T-helper 9 cell (primary cell): ENCODE measurements at places on chromosomes 16 and 17.

- no peak for DNase-seq
Observed at GRCh38 chr17:45263477-45263860, 1.6 kb upstream of the SPATA32 start.

DNA sequence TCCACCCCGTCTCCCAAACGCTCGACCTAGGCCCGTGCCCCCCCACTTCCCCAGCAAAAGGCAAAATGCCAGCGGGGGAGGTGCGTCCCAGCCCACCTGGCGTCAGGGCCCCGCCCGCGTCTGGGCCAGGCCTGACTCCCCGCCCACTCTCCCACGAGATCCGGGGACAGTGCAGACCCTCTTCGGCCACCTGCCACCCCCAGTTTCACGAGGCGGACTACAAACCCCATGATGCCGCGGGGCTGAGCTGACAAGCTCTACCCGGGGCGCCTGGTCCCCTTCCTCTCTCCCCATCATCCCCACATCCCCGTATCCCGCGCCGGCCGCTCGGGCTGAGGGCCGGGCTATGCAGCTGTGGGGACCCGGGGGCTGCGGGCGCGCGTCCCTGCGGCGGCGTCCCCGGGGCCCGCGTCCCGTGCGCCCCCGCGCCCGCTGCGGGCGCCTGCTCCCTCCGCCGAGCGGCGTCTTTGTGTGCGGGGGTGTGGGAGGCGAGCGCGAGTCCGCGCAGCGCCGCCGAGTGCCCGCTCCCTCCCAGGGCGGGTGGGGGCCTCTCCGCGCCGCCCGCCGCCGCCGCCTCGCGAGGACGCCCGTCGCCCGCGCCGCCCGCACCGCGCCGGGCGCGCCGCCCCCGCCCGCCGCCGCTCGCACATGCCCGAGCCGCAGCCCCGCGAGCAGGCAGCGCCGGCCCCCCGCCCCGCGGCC lies at the start of gene ANKRD13B:
ANKRD13B (plus strand) TSS at position 283 of the 702 bp plus-strand sequence. CDS start 490 bp downstream, outside the sequence.
- DNase-seq, result no peak

- DNase-seq, result no peak
Observed at GRCh38 chr17:42135664-42136653, 13.4 kb downstream of the HSPB9 start.

DNA sequence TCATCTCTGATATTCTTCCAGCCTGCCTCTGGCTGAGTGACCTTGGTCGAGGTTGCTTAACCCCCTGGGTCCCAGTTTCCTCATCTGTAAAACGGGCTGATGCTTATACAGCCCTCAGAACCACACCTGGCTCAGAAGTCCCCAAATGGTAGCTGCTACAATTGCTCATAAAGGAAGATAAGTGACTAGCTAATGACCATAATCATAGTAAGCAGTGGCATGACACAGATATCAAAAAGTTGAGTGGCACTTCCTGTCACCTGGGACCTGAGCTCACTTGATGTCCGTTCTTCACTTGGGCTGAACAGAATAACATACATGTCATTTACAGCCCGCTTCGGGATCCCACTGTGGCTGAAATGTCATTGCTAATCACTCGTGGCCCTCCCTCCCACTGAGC lies 1.8 kb downstream of the MGRN1 start:
- DNase-seq, result no peak

- DNase-seq, result no peak
Observed at GRCh38 chr16:72856797-72857196, 191.1 kb downstream of the ZFHX3 start.

DNA sequence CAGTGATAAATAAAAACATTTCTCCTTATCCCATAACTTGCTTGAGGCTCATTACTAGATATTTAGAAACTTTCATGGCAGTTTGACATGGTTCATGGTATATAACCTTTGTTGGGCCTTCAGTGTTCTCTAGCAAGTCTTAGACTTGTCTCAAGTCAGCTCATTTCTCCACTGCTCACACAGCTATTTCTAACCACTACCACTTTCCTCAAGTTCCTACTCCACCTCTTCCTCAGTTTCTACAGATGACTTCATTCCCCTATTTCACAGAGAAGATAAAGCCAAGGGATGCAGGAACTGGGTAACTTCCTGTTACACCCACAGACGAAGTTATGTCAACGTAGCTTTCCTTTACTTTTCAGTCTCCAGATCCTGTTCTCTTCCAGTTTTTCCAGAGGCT lies 23.2 kb downstream of the NLK start:
- DNase-seq, result no peak

- DNase-seq, result no peak
Observed at GRCh38 chr17:4093456-4093855, 49.4 kb downstream of the ZZEF1 start.

DNA sequence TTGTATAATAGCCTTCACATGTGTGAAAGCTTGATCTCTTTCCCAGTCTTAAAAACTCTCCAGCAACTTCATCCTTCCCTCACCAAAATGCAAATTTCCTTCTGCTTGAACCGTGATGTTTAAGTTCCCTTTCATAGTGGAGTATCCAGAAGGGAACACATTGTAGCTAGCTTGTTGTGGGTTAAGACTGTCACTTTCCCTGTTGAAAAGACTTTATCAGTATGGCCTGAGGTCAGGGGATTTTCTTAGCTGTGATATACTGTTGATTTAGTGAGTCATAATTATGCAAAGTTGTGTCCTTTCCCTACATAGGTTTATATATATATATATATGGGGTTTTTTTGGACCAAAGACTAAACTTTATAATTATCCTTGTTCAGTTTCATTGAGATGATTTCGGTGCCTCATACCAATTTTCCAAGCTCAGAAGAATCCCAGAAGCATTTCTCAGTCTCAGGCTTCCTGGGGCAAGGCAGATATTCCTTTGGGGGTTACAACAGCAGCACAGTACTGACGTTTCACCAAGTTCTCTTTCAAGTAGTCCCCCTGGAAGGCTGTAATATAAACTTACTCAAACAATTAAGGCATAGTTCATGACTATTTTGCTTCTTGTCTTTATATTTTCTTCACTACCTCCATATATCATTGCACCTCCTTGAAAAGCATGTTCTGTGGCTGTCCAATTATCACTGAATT lies 35.7 kb downstream of the ESRP2 start:
- no peak for DNase-seq

GRCh38 chr16:4846503-4846900 lies 586 bp downstream of the GLYR1 start:
- DNase-seq, result no peak

GRCh38 chr16:1772362-1772907 lies at the start of gene EME2:
Gene EME2, plus strand, starts transcription at chr16:1772810. Its CDS starts 418 bp downstream, at chr16:1773228.
- DNase-seq, result peak; percentile 37

DNA sequence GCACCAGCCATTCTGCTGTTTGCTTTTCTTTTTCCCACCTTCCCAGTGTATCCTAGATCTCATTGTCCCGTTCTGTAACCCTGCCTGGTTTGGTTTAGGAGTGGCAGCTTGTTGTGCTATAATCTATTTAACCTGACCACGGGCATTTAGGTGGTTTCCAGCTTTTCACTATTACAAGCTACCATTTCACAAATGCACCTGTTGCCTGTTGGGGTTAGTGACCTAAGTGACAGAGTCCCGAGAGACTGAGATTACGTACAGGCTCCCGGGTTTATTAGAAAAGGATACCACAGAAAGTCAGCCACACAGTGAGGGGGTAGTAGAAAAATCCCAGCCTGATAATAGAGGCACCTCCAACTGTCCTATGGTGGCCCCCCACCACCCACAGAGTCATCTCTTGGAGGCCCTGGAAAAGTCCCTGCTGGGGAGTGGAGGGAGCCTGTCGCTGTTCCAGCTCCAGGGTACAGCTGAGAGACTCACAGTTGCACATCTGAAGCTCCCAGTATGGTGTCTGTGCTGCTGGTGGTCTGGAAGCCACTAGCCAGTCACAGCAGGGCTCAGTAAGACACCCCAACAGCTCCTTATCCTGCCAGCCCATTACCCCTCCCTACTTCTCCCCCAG lies 21.2 kb downstream of the CLEC16A start:
- no peak for DNase-seq

DNA sequence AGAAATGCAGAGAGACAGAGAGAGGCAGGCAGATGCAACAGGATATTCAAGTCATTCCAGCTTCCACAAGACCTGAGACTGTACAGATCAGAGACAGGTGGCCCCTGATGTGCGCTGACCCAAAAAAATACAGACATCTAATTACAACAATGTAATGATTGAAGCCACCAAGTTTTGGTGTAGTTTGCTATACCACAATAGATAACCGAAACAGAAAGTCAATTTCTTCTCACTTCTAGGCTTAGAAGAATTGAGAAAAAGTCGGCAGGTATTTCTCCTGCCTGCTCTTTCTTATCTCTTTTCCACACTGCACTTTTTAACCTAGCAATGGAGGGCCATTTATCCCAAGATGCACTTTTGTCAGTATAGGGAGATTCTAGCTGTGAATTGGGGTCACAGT lies 949.2 kb downstream of the CDH11 start:
- no peak for DNase-seq

GRCh38 chr17:68353111-68353521 lies 61.8 kb downstream of the ARSG start:
- no peak for DNase-seq

- DNase-seq, result no peak
Observed at GRCh38 chr17:61248399-61248798, 151.2 kb upstream of the TBX2 start.

GRCh38 chr17:81563861-81564586 lies 11.9 kb upstream of the FAAP100 start:
- no peak for DNase-seq

- DNase-seq, result no peak
Observed at GRCh38 chr17:71335212-71335611, 785.6 kb upstream of the SOX9 start.

DNA sequence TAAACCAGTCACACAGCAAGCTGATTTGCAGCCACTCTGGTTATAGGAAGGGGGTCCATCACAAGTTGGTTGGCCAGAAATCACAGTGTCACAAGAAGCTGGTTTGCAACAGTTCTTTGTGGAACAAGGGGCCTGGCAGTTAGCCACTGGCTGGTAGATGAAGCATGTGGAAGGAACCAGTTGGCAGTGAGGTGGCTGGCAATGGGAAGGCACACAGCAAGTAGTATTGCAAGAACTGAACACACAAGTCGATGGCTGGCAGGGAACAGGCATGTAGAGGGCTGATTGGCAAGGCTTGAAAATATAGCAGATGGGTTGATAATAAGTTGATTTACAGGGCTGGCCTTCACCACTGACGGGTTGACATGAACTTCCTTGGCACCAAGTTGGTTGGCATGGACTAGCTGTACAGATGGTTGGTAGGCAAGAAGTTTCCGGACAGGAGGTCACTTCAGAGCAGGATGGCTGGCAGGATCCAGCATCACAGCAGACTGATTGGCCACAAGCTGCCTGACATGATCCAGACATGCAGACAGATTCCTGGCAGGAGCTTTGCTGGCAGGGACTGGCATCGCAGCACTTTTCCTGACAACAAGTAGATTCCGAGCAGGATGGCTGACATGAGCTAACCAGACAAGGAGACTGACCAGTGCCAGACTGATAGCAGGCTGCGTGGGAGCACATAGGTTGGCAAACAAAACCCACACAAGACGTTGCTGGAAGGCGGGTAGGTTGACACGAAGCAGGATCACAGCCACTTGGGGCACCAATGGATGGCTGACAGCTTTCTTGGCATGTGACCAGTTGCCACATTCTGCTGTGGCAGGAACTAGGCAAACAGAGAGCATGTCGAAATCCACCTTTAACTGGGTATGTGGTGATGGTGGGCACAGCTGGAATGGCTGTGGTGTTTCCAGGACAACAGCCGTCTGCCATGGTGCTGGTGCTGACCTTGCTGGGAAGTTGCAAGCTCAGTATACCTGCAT lies at the start of gene KRTAP29-1:
KRTAP29-1 (minus strand) TSS at position 936 of the 986 bp plus-strand sequence; CDS start at position 936, 0 bp downstream.
- no peak for DNase-seq

DNA sequence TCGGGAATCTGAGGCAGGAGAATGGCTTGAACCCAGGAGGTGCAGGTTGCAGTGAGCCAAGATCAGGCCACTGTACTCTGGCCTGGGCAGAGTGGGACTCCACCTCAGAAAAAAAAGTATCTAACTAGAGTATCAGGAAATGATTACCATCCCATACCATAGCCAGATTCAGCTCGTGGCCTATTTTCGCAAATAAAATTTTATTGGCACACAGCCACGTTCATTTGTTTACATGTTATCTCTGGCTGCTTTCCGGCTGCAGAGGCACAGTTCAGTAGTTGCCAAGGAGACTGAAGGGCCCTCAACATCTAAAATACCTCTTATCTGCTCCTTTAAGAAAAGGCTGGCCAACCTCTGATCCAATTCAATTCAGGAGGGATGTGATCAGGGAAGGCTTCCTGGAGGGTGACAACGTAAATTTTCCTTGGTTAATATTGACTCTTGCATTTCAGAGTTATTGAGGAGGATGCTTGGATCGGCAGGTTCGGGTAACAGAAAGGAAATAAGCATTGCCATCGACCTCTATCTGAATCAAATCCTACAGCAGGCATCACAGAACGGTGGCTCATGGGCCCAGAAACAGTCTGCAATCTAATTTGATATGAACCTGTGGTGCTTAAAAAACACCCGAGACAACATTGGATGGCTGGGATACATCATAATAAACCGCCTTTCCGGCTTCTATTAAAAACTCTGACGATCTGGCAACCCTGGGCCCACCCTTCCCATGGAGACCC lies 73.8 kb downstream of the XYLT1 start:
- peak; percentile 41 for DNase-seq
